H1 (cell line): ENCODE measurements at places on chromosomes 6 and 20. TPM values are rescaled to one million over a fixed set of nuclear protein-coding genes. Genes with fewer than 3 reads are reported as not detected.

DNA sequence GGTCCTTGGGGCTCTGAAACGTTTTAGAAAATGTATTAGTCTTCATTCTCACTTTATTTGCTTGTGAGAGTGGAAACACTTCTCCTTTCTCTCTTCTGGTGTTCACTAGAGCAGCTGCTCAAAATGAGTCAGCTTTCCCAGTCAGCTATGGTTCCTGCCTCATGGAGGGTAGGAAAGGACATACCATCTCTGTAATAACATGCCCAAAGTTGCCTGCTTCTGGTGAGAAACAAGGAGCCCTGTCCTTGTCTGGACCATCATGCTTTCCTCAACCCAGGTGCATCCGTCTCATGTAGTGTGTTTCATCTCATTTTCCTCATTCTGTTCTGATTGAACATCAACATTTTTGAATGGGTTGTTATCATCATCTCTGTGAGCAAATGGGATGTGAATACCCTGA, 17.1 kb upstream of the TINAG start:
- DNase-seq, result no peak

DNA sequence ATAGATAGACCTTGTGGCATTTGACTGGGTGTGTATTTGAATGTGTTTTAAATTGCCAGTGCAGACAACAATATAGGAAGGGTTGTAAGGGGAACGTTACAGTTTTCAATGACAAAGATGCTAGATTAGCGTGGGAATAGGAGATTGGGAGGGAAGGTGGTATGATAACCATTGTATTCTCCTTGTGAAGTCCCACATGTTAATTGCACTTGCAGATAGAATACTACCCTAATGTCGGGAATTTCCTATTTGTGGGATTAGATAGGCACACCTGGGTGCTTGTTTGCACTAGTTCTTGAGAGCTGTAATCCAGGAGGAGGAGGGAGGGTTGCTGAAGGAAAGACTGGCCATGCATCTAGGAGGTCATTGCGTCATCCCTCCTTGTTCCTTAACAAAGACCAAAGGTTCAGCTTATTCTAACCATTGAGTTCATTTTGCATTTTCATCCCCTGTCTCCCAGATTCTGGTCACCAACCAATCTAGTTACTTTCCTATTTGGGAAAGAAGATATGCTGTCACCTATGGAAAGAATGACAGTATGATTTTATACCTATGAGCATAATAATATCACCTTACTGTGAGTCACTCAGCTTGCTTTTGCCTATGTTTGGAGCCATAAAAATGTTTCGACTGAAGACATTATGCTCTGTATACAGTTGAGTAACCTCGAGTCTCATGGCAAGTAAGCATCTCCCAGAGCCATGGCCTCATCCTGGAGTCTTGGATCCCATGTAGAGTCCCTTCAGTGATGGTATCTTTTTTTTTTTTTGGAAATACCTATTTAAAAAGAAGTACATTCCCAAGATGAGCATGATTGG, 201.5 kb downstream of the DTNBP1 start:
- no peak for DNase-seq

GRCh38 chr6:102525336-102525735, 1131.8 kb downstream of the GRIK2 start:
- no peak for DNase-seq

DNA sequence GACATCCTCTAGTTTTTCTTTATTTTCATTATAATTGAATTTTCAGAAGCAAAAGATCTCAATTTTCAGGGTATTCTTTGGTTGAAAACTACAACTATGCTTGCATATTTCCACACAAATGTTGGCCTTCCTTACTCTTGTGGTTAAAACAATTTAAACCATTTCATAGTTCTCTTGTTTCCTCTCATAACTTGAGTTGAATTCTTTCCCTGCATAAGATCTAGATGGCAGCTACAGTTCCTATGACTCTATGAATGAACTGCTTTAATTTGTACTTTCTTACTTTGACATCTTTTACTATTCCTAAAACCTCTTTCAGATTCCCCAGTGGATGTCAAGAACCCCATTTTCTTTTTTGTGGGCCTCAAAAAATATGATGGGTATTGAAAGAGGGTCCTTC, 564.5 kb downstream of the NKAIN2 start:
- no peak for DNase-seq

- DNase-seq, result no peak
Observed at GRCh38 chr6:105430685-105431084, 27.8 kb upstream of the PREP start.

GRCh38 chr6:133243723-133244305, 2.7 kb downstream of the EYA4 start:
- no peak for DNase-seq

DNA sequence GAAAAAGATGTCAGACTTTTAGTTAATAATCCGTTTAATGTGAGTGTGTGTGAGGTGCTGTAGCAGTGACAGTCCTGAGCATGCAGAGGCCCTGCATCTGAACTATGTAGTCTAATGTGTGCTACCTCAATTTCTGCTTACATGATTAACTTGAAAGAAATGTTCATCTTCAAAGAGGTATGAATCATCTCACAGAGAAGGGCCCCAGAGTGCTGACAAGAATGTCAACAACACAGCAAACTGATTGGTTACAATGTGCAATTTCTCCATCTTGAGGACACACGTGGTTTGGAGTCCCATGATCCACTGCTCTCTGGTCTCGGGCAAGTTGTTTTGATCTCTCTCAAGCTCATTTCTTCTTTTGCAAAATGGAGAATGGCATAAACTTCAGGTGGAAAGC, 61.7 kb upstream of the EMILIN3 start:
- DNase-seq, result no peak

DNA sequence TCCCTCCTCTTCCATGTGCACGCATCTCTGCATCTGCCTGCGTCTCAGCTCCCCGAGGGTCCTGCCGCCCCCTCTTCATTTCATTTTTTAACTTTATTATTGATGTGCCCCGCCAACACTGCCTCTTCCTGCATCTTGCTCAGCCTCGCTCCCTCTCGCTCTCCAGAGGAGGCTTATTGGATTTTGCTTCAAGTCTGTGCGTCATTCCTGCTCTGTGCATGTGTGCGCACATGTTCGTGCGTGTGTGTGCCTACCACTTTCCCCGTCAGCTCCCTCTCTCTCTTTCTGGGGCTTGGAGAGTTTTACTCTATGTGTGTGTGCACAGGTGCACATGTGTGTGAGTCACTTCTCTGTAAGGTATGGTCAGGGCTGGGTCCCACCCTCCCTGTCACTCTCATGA, 71.8 kb upstream of the NNAT start:
- DNase-seq, result no peak

DNA sequence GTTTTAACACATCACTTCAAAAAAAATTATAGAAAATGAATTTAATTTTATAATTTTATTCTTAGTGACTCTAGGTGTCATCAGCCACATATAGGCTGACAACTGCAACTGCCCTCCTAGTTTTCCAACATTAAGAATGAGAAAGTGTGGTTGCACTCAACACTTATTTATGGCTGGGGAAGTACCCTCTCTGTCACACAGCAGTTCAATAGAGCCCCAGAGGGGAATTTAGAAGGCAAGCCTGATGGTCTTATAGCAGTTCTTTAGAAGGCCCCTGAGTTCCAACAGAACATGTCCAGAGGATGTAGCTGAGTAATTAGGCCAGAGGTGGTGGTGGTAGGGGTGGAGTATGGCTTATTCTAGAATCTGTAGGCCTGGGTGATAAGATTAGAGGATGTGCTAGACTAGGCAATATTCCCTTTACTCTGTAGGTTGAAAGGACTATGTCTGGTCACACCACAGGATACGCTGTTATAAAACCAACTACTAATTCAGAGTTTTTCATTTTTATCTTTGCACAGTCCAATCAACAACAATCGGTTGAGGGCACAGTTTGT, 226.5 kb upstream of the CITED2 start:
- DNase-seq, result no peak

DNA sequence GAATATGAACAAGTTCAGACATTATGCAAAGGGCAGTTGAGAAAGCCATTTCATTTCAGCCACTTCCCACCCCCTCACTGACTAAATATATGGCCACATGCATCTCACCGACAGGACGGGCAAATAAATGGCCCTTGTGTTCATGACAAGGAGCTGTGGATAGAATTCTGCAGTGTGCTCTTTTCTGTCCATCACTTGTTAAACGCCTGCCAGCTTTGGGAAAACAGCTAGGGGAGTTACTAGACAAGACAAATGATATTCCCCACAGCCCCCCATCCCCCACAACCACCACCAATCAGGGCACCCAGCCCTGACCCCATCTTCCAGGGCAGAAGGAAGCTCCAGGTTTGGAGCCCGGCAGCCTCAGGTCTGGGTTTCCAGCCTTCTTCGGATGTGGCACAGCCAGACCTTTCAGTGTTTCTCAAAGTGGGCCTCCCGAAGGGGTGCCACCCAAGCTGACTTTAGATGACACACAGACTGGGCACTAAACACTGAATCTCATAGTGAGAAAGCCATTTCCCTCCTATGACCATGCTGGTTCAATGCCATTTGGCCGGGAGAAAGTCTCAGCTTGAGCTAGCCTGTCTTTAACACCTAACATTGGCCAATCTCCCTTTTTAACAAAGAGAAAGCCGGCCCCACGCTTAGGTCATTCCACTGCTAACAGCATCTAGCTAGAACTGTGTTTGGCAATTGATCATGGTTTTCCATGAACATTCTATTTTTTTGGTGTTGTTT, 4.0 kb upstream of the RIPOR3 start:
- DNase-seq, result no peak

DNA sequence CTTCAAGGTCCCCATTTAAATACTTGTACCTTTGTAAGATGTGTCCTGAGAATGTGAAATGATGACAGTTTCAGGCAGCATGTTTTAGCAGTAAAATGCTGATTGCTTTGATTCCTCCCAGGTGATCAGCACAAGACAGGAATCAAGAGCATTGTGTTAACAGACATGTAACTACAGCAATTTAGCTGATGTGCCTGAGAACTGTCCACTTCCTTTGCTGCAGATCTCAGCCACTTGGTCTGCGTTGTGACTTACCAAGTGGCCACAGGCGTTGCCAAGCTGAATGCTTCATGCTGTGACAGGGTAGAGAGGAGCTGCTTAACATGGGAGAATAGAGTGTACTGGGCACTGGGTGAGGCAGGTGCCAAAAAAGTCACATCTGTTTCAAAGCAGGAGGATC, 767.0 kb upstream of the POU3F2 start:
- no peak for DNase-seq

GRCh38 chr6:135129136-135129856, 51.8 kb upstream of the MYB start:
- DNase-seq, result no peak

DNA sequence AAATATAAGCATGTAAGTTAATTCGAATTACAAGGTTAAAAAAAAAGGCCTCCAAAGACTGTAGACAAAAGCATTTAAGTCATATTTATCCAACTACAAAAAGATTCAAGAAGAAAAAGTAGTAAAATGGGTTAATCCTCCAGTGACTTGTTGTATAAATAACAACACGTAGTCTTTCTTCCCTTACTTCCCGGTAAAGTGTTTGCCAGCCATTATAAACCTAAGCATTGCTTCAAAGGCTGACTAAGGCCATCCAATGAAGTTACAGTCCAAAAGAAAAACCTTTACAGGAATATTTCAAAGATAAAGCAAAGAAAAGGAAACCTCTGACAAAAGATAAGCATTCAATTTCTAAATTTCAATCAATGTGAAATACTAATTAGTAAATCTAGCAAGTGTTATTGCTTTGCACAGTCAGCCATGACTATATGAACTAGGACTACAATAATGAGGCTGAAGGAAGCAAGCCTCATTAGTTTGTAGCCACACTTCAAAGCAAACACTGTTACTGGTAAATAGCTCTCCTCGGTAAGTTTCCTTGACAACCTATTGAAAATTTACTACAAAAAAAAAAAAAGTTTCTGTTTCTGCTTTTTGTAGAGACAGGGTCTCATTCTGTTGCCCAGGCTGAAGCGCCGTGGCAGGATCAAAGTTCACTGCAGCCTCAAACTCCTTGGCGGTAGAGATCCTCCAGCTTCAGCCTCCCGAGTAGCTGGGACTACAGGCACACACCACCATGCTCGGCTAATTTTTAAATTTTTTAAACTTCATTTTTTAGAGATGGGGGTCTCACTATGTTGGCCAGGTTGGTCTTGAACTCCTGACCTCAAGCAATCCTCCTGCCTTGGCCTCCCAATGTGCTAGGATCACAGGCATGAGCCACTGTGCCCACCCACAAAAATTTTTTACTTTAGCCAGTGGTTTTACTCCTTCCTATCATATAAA, 46.0 kb downstream of the NUDT3 start:
- no peak for DNase-seq

DNA sequence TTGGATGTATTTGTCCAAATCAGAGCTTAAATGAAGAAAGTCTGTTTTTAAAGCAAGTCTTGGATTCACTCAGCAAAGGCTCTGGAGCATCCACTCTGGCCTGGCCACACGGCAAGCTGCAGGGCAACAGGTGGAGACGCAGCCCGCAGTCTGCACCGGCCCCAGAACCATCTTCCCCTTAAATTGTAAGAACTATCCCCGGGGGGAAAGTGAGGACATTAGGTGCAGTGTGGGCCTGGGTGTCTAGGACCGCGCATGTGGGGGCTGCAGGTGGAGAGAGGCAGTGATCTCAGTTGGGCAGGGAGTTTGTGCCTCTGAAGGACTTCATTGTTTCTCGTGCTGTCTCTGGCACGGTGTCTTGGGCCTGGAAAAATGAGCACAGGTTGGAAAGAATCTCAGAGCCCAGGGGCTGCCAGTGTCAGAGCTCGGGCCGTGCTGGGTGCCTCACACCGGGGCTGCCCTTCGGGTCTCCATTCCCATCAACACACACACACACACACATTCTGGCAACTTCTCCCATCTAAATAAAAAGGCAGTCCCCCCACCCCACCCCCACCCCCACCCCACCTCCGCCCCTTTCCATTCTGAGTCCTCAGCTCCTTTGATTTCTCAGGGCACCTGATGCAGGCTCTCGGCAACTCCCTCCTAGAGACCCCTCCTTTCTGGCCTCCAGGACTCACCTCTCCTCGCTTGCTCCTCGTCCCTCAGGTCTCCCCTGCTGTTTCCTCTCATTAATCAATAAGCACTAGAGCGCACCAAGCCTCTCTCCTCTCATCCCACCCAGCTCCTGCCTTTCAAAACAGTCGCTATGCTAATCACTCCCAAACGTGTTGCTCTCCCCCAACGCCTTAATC, 48.4 kb downstream of the FOXF2 start:
- DNase-seq, result no peak

Gene ARMC12
- total RNA-seq, result 0.78 and 0.86 TPM in 2 replicates

Gene MARCKS
- 111 and 117 TPM in 2 replicates for total RNA-seq

Gene HRH3
- 4.4 and 4.5 TPM in 2 replicates for total RNA-seq

Gene CST4
- total RNA-seq, result not detected in 2 replicates
